GM23248 (cell line): ENCODE measurements at places on chromosomes 3 and 15. TPM values are rescaled to one million over a fixed set of nuclear protein-coding genes. Genes with fewer than 3 reads are reported as not detected.
A peak's percentile ranks its signal among the peaks of the same experiment; 100 is the strongest.

The C3orf38 gene
- 21.6 and 26.8 TPM in 2 replicates for total RNA-seq

The DZIP3 gene
- total RNA-seq, result 3.3 and 6.5 TPM in 2 replicates

The TEX9 gene
- total RNA-seq, result 3.7 and 4.3 TPM in 2 replicates

The NME9 gene
- not detected in 2 replicates for total RNA-seq

The OR5H2 gene
- not detected in 2 replicates for total RNA-seq

The BTLA gene
- total RNA-seq, result not detected in 2 replicates

The GPR149 gene
- not detected in 2 replicates for total RNA-seq

The IGDCC3 gene
- 0.13 TPM in 1 of 2 replicates, not detected in the other for total RNA-seq

The BUB1B gene
- 9.4 and 23.4 TPM in 2 replicates for total RNA-seq

The XIRP1 gene
- total RNA-seq, result not detected in 2 replicates

The UPK1B gene
- total RNA-seq, result 0.13 TPM in 1 of 2 replicates, not detected in the other

The MESP2 gene
- total RNA-seq, result not detected in 2 replicates

The GP5 gene
- 0.11 TPM in 1 of 2 replicates, not detected in the other for total RNA-seq

The WNT5A gene
- total RNA-seq, result 281 and 298 TPM in 2 replicates

The COL6A6 gene
- not detected in 2 replicates for total RNA-seq

- H3K27me3 ChIP-seq, result no peaks in the 10 kb centered on the region
- H3K36me3 ChIP-seq, result peaks cover 6% of the 10 kb centered on the region; the same call in 1 of the 2 replicates
- H3K4me1 ChIP-seq, result no peaks in the 10 kb centered on the region
- H3K27ac ChIP-seq, result no peak overlapping the region
- no peak for DNase-seq
Observed at GRCh38 chr3:17151598-17152373, 267.0 kb downstream of the PLCL2 start.

- H3K27ac ChIP-seq, result no peak overlapping the region
- DNase-seq, result no peak
- H3K4me3 ChIP-seq, result no peak overlapping the region
- no peaks in the 10 kb centered on the region for H3K27me3 ChIP-seq
- H3K4me1 ChIP-seq, result no peaks in the 10 kb centered on the region
Observed at GRCh38 chr3:114582929-114583328, 289.1 kb downstream of the TIGIT start.

DNA sequence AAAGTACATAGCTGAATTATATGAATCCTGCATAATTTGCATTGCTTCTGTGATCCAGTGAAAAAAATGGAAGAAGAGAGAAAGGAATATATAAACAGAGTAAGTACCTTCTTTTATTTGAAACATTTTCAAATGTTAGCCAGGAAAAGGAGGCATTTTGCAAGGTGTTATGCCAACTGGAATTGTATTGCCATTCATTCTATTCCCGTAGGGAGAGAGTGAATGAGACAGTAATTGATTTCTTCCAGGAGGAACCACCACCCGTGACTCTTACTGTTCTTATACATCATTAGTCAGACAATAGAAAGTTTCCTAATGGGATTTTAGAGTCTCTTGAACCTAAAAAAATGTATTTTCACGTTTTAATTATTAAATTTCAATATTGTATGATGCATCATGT, 324.1 kb upstream of the ALCAM start:
- no peaks in the 10 kb centered on the region; the same call in 1 of the 2 replicates for H3K27me3 ChIP-seq
- H3K4me3 ChIP-seq, result no peak overlapping the region
- DNase-seq, result no peak
- no peak overlapping the region for H3K27ac ChIP-seq
- no peaks in the 10 kb centered on the region for H3K4me1 ChIP-seq

GRCh38 chr3:12660196-12660595, 3.7 kb downstream of the RAF1 start:
- DNase-seq, result no peak
- peak overlapping the region; percentile 72 for H3K27ac ChIP-seq
- H3K4me3 ChIP-seq, result peak overlapping the region; percentile 41

DNA sequence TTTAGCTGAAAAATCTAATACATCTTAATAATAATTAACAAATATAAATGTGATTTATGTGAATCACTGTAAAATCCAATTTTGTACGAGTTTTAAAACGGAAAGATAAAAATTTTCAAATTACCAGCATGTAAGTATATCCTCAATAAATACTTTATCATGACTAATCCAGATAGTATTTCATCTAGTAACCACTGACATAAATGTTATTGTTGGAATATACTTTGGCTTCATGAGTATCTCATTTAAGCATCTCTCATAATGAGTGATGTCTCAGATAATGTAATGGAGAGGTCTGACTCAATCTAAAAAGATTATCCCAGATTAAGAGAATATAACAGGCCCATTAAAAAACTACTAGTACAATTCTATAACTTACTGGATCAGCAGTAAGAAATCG, 216.3 kb downstream of the STAG1 start:
- peaks cover 7% of the 10 kb centered on the region; the same call in 1 of the 2 replicates for H3K4me1 ChIP-seq
- no peak overlapping the region for H3K27ac ChIP-seq

- peak overlapping the region; percentile 24 for H3K27ac ChIP-seq
- H3K27me3 ChIP-seq, result no peaks in the 10 kb centered on the region
- H3K4me1 ChIP-seq, result no peaks in the 10 kb centered on the region
- H3K4me3 ChIP-seq, result no peak overlapping the region
- peak; percentile 70 for DNase-seq
Observed at GRCh38 chr3:172332256-172333041, 115.8 kb downstream of the GHSR start.

DNA sequence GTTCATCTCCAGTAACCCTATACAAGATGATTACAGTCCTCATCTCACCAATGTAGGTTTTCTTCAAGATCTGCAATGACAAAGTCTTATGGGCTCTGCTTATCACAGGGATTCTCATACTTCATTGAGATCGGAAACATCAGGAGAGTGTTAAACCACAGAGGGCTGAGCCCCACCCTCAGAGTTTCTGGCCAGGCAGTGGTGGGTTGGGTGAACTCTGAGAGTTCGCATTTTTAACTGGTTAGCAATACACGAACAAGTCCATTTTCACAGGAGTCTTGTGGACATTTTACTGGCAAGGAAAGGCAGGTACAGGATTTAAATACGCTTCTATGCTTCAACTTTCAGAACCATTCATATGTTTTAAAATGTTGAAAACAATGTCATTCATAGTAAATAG, 366.7 kb upstream of the ROBO2 start:
- no peaks in the 10 kb centered on the region for H3K27me3 ChIP-seq
- no peak overlapping the region for H3K27ac ChIP-seq
- H3K4me1 ChIP-seq, result no peaks in the 10 kb centered on the region

DNA sequence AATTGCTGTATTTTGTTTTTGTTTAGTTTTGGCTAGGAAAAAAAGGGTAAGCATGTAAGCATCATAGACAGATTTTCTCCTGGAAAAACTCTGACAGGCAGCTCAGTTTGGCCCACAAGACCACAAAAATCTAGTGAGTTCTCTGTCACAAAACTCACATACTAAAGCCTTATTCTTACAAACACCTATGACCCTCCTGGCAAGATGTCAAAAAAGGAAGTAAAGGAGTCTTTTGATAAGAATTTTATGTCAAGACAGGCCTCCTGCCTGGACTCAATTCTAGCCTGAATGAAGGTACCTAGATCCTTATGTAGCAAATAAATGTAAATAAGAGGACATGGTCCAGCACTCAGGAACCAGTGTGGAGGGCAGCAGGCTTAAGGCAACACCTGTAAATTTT, 668.3 kb upstream of the ZNF385D start:
- no peak for DNase-seq
- H3K27me3 ChIP-seq, result no peaks in the 10 kb centered on the region
- H3K27ac ChIP-seq, result no peak overlapping the region

DNA sequence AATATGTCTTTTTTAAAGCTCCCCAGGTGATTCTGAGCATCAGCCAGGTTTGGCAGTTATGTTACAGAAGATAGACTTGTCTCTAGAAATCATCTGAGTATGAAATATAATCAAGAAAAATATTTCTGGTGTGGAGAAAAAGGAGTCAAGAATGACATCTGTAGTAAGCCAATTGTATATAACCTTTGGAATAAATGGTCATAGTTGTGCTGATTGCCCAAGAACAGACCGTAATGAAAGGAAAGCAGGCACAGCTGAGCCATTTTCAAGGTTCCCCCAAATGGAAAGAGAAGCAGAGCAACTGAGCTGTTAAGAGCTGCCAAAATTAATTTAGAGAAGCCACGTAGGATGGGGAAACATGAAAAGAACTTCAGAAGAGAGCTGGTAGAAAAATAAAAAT, 26.6 kb downstream of the GOLM2 start:
- no peaks in the 10 kb centered on the region for H3K4me1 ChIP-seq
- DNase-seq, result no peak
- no peaks in the 10 kb centered on the region for H3K27me3 ChIP-seq
- no peaks in the 10 kb centered on the region for H3K36me3 ChIP-seq
- H3K4me3 ChIP-seq, result no peak overlapping the region
- H3K27ac ChIP-seq, result no peak overlapping the region

- H3K27ac ChIP-seq, result no peak overlapping the region
- H3K27me3 ChIP-seq, result no peaks in the 10 kb centered on the region
- no peak for DNase-seq
- no peaks in the 10 kb centered on the region for H3K4me1 ChIP-seq
Observed at GRCh38 chr15:57084192-57084591, 165.7 kb downstream of the TCF12 start.

- no peaks in the 10 kb centered on the region for H3K4me1 ChIP-seq
- H3K4me3 ChIP-seq, result no peak overlapping the region
- no peak overlapping the region for H3K27ac ChIP-seq
- H3K27me3 ChIP-seq, result no peaks in the 10 kb centered on the region
Observed at GRCh38 chr3:102353148-102353547, 81.7 kb upstream of the ZPLD1 start.

GRCh38 chr3:31482493-31483200, 50.1 kb upstream of the STT3B start:
- no peak for DNase-seq
- H3K4me1 ChIP-seq, result no peaks in the 10 kb centered on the region
- no peaks in the 10 kb centered on the region for H3K36me3 ChIP-seq
- no peak overlapping the region for H3K27ac ChIP-seq

GRCh38 chr15:63463036-63463435, 41.4 kb upstream of the USP3 start:
- 0 out of 2 replicates have a peak, but pooled peaks cover 12% of the 10 kb centered on the region for H3K4me1 ChIP-seq
- H3K27me3 ChIP-seq, result 0 out of 2 replicates have a peak, but pooled peaks cover 7% of the 10 kb centered on the region
- no peaks in the 10 kb centered on the region for H3K36me3 ChIP-seq
- no peak overlapping the region for H3K27ac ChIP-seq

- no peak overlapping the region for H3K4me3 ChIP-seq
- H3K27me3 ChIP-seq, result no peaks in the 10 kb centered on the region
- DNase-seq, result no peak
- no peak overlapping the region for H3K27ac ChIP-seq
- no peaks in the 10 kb centered on the region for H3K4me1 ChIP-seq
Observed at GRCh38 chr15:36008719-36009118, 462.8 kb upstream of the DPH6 start.

- peak overlapping the region; percentile 86 for H3K4me3 ChIP-seq
- H3K4me1 ChIP-seq, result no peaks in the 10 kb centered on the region
- H3K27me3 ChIP-seq, result no peaks in the 10 kb centered on the region
- no peaks in the 10 kb centered on the region for H3K36me3 ChIP-seq
- no peak overlapping the region for H3K27ac ChIP-seq
- DNase-seq, result peak; percentile 48
Observed at GRCh38 chr3:32780735-32781210, 37.0 kb upstream of the TRIM71 start.

- no peaks in the 10 kb centered on the region for H3K36me3 ChIP-seq
- DNase-seq, result no peak
- H3K27me3 ChIP-seq, result no peaks in the 10 kb centered on the region; the same call in 1 of the 2 replicates
- H3K4me1 ChIP-seq, result no peaks in the 10 kb centered on the region
Observed at GRCh38 chr3:36318621-36319200, 61.6 kb upstream of the STAC start.

- H3K27ac ChIP-seq, result no peak overlapping the region; the same call in 1 of the 2 replicates
- no peak overlapping the region for H3K4me3 ChIP-seq
- H3K4me1 ChIP-seq, result peaks cover 25% of the 10 kb centered on the region
- H3K27me3 ChIP-seq, result peaks cover 12% of the 10 kb centered on the region
- no peaks in the 10 kb centered on the region for H3K36me3 ChIP-seq
- peak; percentile 63 for DNase-seq
Observed at GRCh38 chr15:60074181-60074885, 70.2 kb downstream of the FOXB1 start.

GRCh38 chr3:197375001-197375441, 76.6 kb upstream of the DLG1 start:
- no peaks in the 10 kb centered on the region for H3K36me3 ChIP-seq
- DNase-seq, result no peak
- no peak overlapping the region for H3K4me3 ChIP-seq
- peaks cover 17% of the 10 kb centered on the region for H3K4me1 ChIP-seq

GRCh38 chr15:68154923-68155559, 50.1 kb downstream of the CALML4 start:
- no peak overlapping the region for H3K27ac ChIP-seq
- no peaks in the 10 kb centered on the region for H3K27me3 ChIP-seq
- H3K4me1 ChIP-seq, result peaks cover 4% of the 10 kb centered on the region
- no peak overlapping the region for H3K4me3 ChIP-seq
- H3K36me3 ChIP-seq, result peaks cover 5% of the 10 kb centered on the region; the same call in 1 of the 2 replicates
- peak; percentile 82 for DNase-seq

- no peaks in the 10 kb centered on the region for H3K4me1 ChIP-seq
- no peak for DNase-seq
- no peaks in the 10 kb centered on the region for H3K27me3 ChIP-seq
- H3K4me3 ChIP-seq, result no peak overlapping the region
Observed at GRCh38 chr3:127545711-127546457, 44.6 kb downstream of the TPRA1 start.

GRCh38 chr15:79065706-79066376, 24.7 kb downstream of the RASGRF1 start:
- no peak overlapping the region for H3K27ac ChIP-seq
- DNase-seq, result no peak
- no peaks in the 10 kb centered on the region for H3K4me1 ChIP-seq
- H3K36me3 ChIP-seq, result no peaks in the 10 kb centered on the region

DNA sequence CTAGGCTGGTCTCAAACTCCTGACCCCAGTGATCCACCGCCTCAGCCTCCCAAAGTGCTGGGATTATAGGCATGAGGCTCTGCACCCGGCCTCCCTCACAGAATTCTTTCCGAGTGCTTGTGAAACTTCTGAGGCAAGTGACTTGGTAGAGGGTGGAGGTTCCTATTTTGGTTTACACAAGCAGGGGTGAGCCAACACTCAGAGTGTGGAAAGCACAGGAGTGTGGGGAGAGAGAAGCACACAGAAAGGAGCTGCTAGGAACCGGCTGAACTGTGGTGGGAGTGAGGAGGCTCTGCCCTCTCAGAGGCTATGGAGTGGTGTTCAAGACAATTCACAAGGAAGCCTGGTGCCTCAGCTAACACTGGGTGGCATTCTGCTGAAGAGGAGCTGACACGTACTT, 7.7 kb downstream of the CAPN3 start:
- no peak overlapping the region for H3K4me3 ChIP-seq
- DNase-seq, result peak; percentile 9
- no peaks in the 10 kb centered on the region for H3K36me3 ChIP-seq
- no peak overlapping the region for H3K27ac ChIP-seq
- peaks cover 7% of the 10 kb centered on the region; the same call in 1 of the 2 replicates for H3K4me1 ChIP-seq

DNA sequence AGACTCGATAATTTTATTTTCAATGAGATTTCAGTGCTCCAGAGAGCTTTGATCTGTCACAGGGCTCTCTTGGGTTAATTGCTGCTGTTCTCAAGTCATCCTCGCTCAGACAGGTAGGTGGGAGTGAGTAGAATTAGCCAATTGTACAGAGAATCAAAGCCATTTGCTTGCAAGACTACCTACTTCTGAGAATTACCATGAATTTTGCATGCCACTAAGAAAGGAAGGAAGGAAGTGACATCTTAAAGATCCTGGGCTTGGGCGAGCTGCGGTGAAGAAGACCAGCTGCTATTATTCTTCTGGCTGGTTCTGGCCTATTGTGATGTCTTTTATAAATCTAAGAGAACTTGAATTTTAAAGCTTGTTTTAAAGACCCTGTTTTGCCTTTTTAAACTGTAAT, 154.1 kb upstream of the LPP start:
- H3K36me3 ChIP-seq, result no peaks in the 10 kb centered on the region
- no peak for DNase-seq
- H3K27me3 ChIP-seq, result no peaks in the 10 kb centered on the region
- no peak overlapping the region for H3K4me3 ChIP-seq
